ENCODE measurements at places on chromosomes 1 and 21.

DNA sequence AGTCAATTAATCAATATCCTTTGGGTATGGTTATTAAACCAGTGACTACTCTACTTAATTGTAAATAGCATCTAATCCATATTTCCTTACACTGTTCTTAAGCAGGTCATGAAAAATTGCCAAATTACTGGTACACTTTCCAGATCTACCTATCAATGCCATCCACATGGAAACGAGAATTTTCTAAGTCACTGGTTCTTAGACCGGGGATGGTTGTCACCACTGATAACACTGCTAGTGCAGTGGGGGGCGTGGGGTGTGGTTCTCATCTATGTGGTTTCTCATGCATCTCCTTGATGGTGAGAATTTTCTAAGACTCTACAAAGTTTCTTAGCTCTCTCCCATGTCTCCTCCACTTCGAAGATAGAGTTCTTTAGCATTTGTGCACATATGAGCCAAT, 63.7 kb upstream of the COG2 start:
- DNase-seq: no peak

DNA sequence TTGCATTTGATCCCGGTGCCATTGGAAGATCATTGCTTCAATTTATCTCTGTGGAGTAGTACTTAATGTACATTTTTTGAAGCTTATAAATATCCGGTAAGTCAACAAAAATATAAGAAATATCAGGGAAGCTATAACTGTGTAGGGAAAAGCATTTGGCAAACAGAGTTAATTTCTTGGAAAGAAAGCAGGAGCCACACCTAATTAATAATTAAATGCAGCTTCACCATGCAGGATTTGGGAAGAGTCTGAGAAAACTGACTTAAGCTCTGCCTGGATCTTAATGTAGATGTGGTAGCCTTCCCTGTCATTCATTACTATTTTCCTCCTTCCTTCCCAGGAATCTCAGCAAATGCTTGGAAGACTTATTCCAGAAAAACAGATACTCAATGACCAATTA, 134.5 kb downstream of the ATP5PO start:
- DNase-seq: no peak

DNA sequence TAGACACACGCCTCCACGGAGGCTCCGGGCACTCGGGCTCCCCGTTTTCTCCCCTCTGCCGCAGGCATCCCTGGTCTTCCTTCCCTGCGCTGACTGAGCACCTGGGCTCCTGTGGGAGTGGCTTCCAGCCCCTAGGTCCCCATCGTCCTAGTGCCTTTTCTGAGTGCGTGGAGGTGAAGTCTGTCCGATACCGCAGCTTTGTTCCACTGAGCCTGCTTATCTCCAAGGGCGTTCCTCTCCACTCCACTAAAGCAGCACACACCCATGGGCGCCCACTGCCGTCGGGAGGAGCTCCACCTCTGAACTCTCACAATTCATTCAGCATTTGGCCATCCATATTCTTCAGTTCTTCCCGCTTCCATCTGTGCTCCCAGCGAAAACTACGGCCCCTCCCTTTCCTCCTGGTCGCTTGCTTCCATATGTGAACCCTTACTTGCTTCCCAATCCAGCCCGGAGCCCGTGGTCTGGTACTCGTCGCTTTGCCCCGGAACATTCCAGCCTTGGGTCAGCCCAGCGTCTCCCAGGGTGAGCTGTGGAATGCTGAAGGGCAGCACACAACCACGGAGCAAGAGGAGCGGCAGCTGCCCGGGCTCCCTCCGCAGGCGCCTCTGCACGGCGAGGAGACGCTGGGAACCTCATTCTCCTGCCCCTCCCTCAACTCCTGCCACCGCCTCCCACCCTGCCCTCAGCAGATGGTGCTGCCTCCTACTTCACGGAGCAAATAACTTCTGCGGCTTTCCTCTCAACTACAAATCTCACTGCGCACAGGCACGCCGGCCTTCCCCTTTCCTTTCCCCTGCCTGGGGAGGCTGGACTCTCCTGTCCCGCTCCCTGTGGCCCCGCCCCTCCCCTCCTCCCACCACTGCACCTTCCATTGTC, 27.5 kb downstream of the ATP8B2 start:
- no peak for DNase-seq

DNA sequence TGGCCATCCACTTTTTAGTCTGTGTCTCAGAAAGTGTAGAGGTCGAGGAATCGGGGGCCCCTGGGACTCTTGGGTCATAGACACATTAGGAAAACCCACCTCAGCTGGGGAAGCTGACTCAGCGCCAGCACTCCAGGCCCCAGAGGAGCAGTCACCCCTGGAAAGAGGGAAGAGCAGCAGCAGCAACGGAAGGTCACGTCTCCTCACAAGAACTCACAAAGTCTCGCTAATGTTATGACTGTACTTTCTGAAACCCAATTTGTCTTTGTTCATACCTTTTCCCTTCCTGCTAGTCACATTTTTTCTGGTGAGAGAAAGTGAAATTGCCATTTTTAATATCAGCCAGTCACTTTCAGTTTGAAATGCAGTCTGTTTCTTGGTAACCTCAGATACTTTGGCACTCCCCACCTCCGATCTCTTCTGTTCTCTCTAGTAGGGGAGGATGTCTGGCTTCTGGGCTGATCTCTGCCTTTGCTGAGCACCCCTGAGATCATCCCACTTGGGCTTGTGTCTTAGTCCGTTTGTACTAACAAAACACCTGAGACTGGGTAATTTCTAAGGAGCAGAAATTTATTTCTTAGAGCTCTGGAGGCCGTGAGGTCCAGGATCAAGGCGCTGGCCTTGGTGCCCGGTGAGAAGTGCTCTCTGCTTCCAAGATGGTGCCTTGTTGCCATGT, 6.0 kb upstream of the NLRP3 start:
- no peak for DNase-seq

DNA sequence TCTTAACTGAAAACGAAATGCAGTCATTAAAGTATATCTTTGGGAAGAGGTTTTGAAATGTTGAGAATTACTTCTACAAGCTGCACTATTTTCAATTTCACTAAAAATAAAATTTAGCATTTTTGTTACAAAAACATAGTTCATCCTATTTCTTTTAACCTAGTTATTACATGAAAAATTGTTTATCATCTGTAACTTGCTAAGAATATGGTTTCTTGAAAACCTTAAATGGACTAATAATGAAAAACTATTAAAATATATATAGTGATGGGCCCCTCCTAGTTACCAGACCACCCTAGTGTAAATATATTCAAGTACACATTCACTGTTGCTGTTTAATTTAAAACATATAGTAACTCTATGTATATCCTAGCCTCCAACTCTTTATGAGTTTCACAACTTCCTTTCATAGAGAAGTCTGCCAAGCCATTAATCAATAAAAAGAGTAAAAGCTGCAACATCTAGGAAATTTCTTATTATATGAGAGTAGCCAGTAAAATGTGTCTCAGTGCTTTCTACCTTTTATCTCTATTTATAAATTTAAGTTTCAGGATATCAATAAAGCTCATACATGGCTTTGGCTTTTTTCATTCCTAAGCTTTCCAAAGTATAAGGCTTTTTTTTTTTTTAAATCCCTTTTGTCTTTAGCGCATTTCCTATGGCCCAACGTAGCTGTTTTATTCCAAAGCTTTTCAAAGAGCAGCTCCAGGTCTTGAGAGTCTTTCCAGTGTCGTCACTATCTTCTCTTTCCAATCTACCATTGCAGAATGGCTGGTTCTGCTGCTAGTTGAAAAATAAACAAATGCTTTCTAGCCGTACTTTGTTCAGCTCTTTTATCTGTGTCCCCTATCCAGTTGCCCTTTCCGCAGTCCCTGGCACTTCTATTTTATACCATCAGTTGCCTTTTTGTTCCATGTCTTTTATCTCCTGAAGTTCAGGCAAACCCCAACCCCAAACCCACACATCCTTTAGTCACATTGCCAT, 6.5 kb downstream of the IRF2BP2 start:
- DNase-seq: no peak

- no peak for DNase-seq
Observed at GRCh38 chr1:82950606-82951200, 1048.2 kb downstream of the TTLL7 start.

- DNase-seq: no peak
Observed at GRCh38 chr1:238404921-238405320, 514.2 kb upstream of the ZP4 start.

DNA sequence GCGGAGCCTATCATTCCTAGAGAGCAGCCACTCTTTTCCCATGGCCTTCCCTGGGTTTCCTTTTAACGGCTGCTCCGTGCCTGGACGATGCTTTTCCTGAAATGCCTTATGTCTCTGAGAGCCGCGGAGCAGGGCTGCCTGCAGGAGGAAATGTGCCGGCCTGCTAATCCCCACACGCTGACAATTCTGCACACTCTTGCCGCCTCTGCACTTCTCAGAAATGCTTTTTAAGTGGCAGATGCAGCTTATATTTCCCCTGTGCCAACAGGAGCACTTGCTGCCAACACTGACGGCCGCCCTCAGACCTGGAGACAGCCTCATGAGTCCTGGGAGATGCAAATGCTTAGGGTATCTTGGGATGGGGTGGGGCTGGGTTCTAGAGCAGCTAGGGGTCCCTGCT, 253.2 kb downstream of the GRIK3 start:
- no peak for DNase-seq

DNA sequence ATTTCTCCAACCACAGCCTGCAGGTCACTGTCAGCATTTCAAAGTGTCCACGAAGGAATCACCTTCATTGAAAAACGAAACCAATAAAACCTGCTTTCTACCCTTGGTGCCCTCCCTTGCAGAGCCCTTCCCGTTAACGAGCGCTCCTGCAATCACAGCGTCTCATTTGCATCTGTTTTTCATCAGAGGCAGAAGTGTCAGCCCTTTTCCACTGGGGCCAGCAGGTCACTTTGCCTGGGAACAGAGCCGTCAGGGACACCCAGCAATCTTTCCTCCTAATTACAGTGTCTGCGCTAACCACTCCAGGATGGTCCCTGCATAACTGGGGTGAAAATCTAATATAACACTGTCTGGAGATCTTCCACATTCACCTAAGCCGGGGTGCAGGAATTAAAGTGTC, 85.3 kb downstream of the PSMG1 start:
- DNase-seq: no peak

- no peak for DNase-seq
Observed at GRCh38 chr1:159939678-159940002, 5.8 kb downstream of the IGSF9 start.

DNA sequence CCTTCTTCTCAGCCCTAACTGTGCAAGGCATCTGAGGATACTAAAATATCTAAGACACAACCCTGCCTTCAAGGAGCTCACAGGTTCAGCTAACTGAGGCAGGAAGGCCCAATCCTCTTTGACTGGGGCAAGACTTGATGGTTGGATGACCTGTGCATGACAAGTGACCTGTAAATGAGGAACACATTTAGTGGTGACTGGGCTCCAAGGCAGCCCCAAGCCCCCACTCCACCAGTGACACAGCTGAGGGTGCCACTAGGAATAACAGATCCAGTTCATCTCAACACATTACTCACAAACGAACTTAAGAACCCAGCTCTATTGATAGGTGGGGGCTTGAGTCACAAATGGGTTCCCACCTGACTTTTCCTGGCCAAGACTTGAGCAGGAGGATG, 244.7 kb upstream of the IRF2BP2 start:
- DNase-seq: no peak

DNA sequence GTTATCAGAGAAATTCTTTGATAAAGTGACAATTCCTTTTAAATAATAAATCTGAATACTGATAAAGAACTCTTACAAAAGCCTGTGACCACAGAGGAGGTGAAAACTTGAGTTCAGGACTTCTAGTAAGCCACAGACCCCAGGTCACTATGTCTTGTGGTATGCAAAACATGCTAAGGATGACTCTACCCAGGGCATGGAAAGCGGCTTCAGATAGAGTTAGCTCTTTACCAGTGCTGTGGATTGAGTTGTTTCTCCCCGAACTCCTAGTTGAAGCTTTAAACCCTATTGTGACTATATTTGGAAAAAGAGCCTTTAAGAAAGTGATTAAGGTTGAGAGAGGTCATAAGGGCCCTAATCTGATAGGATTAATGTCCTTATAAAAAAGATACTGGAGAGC, 42.3 kb downstream of the HLX start:
- no peak for DNase-seq

- DNase-seq: no peak
Observed at GRCh38 chr1:180262628-180263488, 32.8 kb downstream of the LHX4 start.

- no peak for DNase-seq
Observed at GRCh38 chr1:210124736-210125135, 107.9 kb upstream of the SERTAD4 start.

DNA sequence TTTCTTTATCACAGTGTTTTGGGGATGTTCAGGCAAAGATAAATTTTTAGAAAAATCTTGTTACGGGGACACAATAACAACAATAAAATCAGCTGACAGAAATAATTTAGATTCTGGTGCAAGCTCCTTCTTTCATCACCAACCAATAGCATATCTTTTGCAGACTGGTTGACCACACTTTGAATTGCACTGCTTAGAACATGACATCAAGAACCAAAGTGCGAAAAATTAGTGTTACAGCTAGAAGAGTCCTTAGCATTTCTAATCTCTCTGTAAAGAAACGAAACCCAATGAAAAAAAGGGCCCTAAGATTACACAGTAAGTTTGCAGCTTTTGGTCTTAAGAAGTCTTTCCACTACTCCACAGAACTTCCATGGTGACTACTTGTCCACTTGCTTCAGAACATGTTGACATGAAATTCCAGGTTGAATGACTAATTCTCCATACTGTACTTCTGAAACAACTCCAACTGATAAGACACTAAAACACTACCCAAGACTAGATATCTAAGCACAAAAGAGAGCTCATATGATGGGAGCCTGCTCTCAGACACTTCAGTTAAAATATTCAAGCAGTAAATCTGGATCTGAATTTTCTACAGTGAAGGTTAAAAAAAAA, 31.3 kb downstream of the XKR8 start:
- DNase-seq: no peak

DNA sequence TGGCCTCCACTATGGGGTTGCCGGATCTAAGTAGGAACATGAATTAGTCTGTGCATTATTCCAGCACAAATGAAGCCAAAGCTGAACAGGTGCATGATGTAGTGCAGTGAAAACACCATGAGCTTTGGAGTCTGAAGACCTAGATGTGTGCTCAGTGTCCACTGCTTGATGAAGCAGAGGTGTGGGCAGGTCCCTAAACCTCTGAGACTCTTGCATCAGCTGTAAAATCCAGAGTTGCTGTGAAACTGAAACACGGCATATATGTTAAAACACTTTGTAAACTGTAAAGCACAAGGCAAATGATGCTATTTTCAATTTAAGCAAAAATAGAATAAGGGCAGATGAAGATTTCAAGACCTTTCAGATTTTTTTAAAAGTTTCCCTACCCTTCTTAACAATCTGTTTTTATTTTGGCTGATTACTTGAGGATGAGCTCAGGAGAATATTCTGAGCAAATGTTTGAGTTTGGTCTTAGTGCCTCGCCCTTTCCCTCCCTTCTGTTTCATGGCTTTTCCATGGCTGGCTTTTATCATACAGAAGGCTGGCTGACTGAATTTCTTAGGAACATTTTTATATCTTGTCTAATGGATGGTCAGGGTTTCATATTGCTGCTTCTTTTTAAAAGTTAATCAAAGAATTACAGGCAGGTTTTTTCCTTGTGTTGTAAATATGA, 221.8 kb downstream of the NTNG1 start:
- DNase-seq: no peak

DNA sequence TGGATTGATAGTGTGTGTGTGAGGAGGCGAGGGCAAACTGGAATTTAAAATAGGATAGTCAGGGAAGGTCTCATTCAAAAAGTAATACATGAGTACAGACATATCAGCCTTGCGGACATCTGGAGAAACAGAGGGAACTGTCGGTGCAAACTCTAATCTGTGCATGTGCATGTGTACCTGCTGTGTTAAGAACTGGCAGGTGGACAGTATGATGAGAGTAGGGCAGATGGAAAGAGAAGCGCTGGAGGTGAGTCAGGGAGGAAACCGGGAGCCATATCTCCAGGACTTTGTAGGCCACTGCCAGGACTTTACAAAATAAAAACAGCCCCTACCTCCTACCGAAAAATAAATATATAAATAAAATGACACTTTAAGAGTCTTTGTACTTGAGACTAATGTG, 31.3 kb upstream of the MYBPHL start:
- DNase-seq: no peak

Data from stimulated activated CD8-positive, alpha-beta memory T cell treated with anti-CD3 and anti-CD28 coated beads, Interleukin-7, amount 100 ng/mL, for 48 hours (primary cell).